ENCODE measurements at places on chromosomes 12 and 14. TPM values are rescaled to one million over a fixed set of nuclear protein-coding genes. Genes with fewer than 3 reads are reported as not detected.

The IL23A gene
- polyA plus RNA-seq, result not detected

The RNF212B gene
- 0.72 TPM for polyA plus RNA-seq

The PRR4 gene
- 7.1 TPM for polyA plus RNA-seq

The VWF gene
- not detected for polyA plus RNA-seq

The TAS2R10 gene
- polyA plus RNA-seq, result 1.1 TPM

Data from cardiac muscle cell (in vitro differentiated cells and primary cell).